Right lobe of liver (tissue), 6 donors: ENCODE measurements at places on chromosomes 13 and 19. TPM values are rescaled to one million over a fixed set of nuclear protein-coding genes. Genes with fewer than 3 reads are reported as not detected.
A peak's percentile ranks its signal among the peaks of the same experiment; 100 is the strongest.

DNA sequence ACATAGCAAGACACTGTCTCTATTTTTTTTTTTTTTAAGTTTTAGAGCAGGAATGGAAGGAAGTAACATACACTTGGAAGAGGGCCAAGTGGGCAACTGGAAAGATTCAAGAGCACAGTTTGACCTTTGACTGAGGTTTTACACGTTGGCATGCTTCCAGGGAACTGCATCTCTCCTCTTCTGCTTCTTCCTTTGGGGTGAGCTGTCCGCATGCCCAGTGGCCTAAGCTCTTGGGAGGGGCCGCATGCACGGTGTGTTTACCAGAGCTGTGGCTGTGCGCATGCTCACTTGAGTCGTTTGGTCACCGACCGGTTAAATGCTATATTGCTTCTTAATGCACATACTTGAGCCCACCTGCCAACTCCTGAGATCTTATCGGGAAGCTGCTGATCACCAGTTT is 727.7 kb downstream of the UQCRFS1 start:
- no peak overlapping the region for H3K4me3 ChIP-seq
- DNase-seq, result no peak
- peaks cover 6% of the 10 kb centered on the region for H3K4me1 ChIP-seq
- H3K36me3 ChIP-seq, result no peaks in the 10 kb centered on the region
- no peaks in the 10 kb centered on the region for H3K27me3 ChIP-seq

- H3K27me3 ChIP-seq, result peaks cover 10% of the 10 kb centered on the region
- no peak overlapping the region for H3K27ac ChIP-seq
- DNase-seq, result no peak
- no peaks in the 10 kb centered on the region for H3K4me1 ChIP-seq
- no peaks in the 10 kb centered on the region for H3K36me3 ChIP-seq
- H3K4me3 ChIP-seq, result no peak overlapping the region
These were observed 3.4 kb upstream of the POU4F1 start for GRCh38 chr13:78606471-78607408.

DNA sequence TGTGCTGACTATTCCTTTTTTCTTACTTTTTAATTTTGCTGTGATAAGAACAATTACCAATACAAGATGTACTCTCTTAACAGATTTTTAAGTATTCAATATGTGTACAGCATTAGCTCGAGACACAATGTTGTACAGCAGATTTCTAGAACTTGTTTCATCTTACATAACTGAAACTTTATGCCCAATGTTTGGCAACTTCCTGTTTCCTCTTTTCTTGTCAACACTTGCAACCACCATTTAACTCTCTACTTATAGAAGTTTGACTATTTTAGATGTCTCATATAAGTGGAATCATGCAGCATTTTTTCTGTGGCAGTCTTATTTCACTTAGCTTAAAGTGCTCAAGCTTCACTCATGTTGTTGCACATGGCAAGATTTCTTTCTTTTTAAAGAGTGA is 1426.8 kb downstream of the SLITRK5 start:
- no peak for DNase-seq
- no peak overlapping the region for H3K4me3 ChIP-seq
- H3K36me3 ChIP-seq, result no peaks in the 10 kb centered on the region
- no peaks in the 10 kb centered on the region for H3K27me3 ChIP-seq
- H3K4me1 ChIP-seq, result no peaks in the 10 kb centered on the region
- no peak overlapping the region for H3K27ac ChIP-seq

- no peak overlapping the region for H3K4me3 ChIP-seq
- H3K4me1 ChIP-seq, result no peaks in the 10 kb centered on the region
- no peak overlapping the region for H3K27ac ChIP-seq
- H3K27me3 ChIP-seq, result no peaks in the 10 kb centered on the region
- no peak for DNase-seq
- H3K36me3 ChIP-seq, result no peaks in the 10 kb centered on the region
These were observed 403.7 kb downstream of the MYO16 start for GRCh38 chr13:109033090-109033489.

DNA sequence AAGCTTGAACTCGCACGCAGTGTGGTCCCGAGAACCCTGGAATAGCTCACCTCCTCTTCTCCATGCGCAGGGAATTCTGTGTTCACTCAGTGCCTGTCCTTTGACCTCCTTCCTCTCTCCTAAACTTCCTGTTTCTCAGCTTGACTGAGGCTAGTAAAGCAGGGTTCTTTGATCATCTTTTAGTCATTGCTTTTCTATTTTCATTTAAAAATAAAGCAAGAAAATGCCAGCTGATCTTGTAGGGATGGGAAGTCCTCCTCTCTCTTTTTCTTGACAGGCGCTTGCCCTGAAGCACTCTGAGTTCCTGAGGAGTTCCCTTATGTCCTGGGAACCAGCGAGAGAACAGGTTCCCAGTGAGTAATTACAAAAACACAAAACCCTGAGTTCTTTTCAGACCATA is 62.8 kb downstream of the ARHGEF7 start:
- peak overlapping the region; percentile 29 for H3K27ac ChIP-seq
- H3K4me1 ChIP-seq, result no peaks in the 10 kb centered on the region
- H3K36me3 ChIP-seq, result no peaks in the 10 kb centered on the region

GRCh38 chr13:51647067-51647466 is 62.8 kb downstream of the WDFY2 start:
- H3K27me3 ChIP-seq, result no peaks in the 10 kb centered on the region
- H3K36me3 ChIP-seq, result no peaks in the 10 kb centered on the region
- H3K27ac ChIP-seq, result no peak overlapping the region

DNA sequence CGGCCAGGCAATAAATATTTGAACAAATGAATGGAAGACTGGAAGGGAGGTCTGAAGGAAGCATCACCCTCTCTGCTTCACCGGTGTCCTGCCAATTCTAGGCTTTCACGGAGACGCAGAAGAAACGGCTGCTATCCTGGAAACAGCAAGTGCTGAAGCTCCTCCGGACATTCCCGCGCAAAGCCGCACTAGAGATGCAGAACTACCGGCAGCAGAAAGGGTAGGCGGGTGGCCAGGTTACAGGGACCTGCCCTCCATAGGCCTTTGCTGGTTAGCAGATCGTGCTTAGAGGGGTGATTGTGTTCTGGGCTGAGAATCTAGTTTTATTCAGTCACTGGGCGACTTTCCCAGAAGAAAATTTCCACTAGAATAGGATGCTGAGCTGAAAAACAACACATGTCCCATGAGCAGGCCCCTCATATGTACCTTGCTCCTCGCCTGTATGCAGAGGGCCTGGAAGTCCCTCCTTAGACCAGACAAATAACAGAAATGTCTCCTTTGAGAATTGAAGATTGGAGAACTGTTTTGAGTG is 11.0 kb downstream of the PAF1 start:
- no peak overlapping the region for H3K27ac ChIP-seq
- no peaks in the 10 kb centered on the region for H3K27me3 ChIP-seq
- no peak overlapping the region for H3K4me3 ChIP-seq
- H3K4me1 ChIP-seq, result peaks cover 3% of the 10 kb centered on the region
- H3K36me3 ChIP-seq, result peaks cover 60% of the 10 kb centered on the region

DNA sequence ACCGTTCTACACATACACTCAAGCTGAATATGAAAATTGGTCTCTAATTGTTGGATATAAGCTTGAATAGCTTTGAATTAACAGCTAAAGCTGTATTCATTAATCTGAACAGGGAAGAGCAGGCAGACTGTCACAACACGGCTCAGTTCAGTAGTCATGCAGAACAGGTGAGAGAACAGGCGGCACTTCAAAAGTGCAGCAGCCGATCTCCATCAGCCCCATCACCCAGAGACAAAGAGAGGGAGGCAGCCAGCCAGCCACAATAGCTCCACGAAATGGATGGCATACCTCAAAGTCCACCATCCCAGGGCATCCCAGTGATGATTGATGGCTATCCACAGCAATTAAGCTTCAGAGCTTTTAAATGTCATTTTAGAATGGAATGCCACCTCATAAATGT is 419.2 kb downstream of the OLFM4 start:
- no peaks in the 10 kb centered on the region for H3K4me1 ChIP-seq
- no peaks in the 10 kb centered on the region for H3K27me3 ChIP-seq
- no peak overlapping the region for H3K4me3 ChIP-seq
- H3K27ac ChIP-seq, result no peak overlapping the region
- no peak for DNase-seq

DNA sequence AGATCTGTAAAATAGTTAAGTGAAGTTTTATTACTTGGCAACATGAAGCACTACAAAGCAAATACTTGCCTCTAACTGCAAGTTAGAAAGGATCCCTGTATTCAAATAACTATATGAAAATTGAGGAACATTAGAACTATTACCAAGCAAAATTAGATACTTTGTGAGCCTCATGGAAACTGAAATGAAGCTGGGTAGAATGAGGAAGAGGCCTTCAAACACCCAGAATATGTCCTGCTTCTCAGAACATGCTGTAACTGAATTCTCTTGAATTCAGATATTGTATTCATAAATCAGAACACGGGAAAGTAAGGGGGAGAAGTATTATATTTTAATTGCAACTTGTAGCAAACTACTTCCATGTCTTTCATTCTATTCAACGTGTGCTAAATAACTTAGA is 947.9 kb downstream of the PCDH17 start:
- no peak overlapping the region for H3K4me3 ChIP-seq
- H3K4me1 ChIP-seq, result no peaks in the 10 kb centered on the region
- H3K27me3 ChIP-seq, result no peaks in the 10 kb centered on the region
- no peak for DNase-seq
- H3K27ac ChIP-seq, result no peak overlapping the region
- no peaks in the 10 kb centered on the region for H3K36me3 ChIP-seq

GRCh38 chr19:49954933-49955332 is 6.0 kb downstream of the SIGLEC11 start:
- no peak overlapping the region for H3K27ac ChIP-seq
- no peak overlapping the region for H3K4me3 ChIP-seq
- no peaks in the 10 kb centered on the region for H3K36me3 ChIP-seq
- H3K4me1 ChIP-seq, result no peaks in the 10 kb centered on the region
- no peak for DNase-seq
- no peaks in the 10 kb centered on the region for H3K27me3 ChIP-seq

DNA sequence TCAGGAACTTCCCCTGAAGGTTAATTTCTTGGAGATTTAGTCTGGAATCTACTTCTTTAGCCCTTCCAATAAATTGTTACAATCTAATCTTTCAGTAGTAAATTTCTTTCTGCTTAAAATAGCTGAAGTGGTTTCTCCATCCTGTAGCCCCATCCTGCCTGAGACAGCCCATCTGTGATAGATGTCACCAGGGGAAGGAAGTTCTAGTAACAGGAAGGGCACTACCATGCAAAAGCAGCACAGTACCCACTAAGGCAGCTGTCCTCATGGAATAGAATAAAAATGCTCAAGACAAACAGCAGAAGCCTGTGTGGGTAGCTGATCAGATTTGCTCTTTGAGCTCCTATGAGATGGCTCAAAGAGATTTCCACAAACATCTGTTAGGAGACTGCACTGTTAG is 1036.5 kb downstream of the SLITRK5 start:
- no peak overlapping the region for H3K4me3 ChIP-seq
- H3K27ac ChIP-seq, result no peak overlapping the region
- no peaks in the 10 kb centered on the region for H3K36me3 ChIP-seq
- H3K4me1 ChIP-seq, result no peaks in the 10 kb centered on the region

- no peak for DNase-seq
- H3K36me3 ChIP-seq, result no peaks in the 10 kb centered on the region
- H3K27ac ChIP-seq, result no peak overlapping the region
These were observed 699.5 kb downstream of the PCDH9 start for GRCh38 chr13:66530686-66531085.

C19orf18 gene
- total RNA-seq, result not detected

DOCK9 gene
- total RNA-seq, result 24.3 TPM

DAND5 gene
- total RNA-seq, result not detected

DHDH gene
- total RNA-seq, result not detected

FBXL12 gene
- total RNA-seq, result 10.1 TPM

MED29 gene
- 24.5 TPM for total RNA-seq

NAPSA gene
- 0.93 TPM for total RNA-seq

ZNF77 gene
- total RNA-seq, result 1.1 TPM

IGFL3 gene
- total RNA-seq, result not detected
